Upper lobe of right lung (tissue), 1 donor: ENCODE measurements at places on chromosomes 11 and 22. TPM values are rescaled to one million over a fixed set of nuclear protein-coding genes. Genes with fewer than 3 reads are reported as not detected.
A peak's percentile ranks its signal among the peaks of the same experiment; 100 is the strongest.

The ENTHD1 gene
- total RNA-seq = not detected

The HOATZ gene
- total RNA-seq = not detected

DNA sequence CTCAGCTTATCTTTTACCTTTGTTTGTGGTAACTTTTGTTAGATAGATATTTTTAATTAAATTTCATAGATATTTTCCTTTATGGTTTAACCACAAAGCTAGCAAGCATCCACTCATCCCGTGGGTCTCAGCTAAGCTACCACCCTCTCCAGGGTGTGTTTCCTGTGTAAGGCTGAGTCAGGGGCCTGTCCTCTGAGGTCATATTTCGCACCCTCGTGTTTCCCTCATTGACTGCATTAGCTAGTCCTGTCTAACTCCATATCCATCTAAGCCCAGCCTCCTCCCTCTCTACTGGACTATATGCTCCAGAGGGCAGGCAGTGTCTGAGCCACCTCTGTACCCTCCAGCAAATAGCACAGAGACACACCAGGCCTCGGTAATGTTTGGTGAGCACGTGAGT lies 16.7 kb downstream of the XRRA1 start:
- H3K4me3 ChIP-seq = no peak overlapping the region
- no peaks in the 10 kb centered on the region for H3K27me3 ChIP-seq
- no peaks in the 10 kb centered on the region for H3K4me1 ChIP-seq
- no peak overlapping the region for H3K27ac ChIP-seq

- H3K27ac ChIP-seq = no peak overlapping the region
- peak; percentile 33 for DNase-seq
- H3K27me3 ChIP-seq = no peaks in the 10 kb centered on the region
- H3K36me3 ChIP-seq = no peaks in the 10 kb centered on the region
Observed at GRCh38 chr11:118115048-118115447, 28.3 kb upstream of the SMIM35 start.

DNA sequence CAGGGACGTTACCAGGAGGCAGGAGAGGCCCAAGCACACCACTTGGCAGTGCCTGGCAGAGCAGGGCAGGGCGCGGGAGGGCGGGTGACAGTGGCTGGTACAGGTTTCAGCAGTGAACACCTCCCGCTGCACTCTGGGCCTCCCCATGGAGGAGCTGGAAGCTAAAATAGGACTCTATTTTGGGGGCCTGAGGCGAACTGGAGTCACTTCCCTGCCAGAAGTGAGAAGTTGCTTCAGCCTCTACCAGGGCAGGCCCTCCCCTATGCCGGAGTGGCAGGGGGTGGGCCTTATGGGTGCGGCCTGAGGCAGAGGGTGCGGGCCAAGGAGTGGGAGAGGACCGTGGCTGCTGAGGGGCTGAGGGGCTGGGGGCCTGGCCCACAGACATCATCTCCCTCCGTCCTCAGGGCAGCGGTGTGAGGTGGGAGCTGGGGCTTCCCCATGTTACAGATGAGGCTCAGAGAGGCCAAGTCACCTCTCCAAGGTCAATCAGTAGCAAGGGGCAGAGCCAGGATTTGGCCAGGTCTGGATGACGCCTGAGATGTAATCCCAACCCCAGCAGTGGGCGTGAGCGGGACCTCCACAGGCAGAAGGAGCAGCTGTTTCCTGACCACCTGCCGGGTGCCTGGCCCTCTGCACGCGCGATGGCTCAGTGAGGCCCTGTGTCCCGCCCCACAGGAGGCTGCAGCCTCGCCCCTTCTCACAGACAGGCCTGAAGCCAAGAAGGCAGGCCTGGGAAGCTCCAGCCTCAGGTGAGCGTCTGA lies 39.3 kb downstream of the KCNJ4 start:
- H3K4me1 ChIP-seq = peaks cover 6% of the 10 kb centered on the region
- peak; percentile 53 for DNase-seq
- no peaks in the 10 kb centered on the region for H3K27me3 ChIP-seq
- H3K27ac ChIP-seq = no peak overlapping the region
- no peaks in the 10 kb centered on the region for H3K36me3 ChIP-seq

DNA sequence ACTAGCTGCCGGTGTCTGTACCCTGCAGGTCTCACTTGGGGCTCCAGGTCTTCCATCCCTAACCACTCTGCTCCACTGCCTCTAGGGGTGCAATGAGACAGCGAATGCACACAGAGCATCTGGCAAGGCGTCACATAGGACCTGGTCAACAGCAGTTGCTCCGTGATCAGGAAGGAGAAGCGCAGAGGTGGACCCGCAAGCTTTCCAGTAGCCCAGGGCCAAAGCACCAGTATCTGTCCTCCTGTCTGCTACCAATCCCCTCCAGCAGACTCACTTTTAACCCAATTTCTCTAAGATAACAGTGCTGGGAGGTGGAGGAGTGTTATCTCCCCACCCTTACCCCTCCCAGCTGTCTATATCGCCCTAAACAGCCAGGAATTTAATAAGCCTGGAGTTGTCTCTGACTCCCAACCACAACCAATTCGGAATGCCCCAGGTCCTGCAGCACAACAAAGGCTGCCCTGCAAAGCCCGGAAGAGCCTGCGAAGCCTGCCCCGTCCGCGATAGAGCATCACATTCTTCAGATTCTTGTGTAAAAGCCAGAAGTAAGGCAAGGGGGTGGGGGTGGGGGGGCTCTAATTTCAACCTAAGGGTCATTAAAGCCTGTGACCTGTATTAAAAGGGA lies 19.3 kb downstream of the MYH9 start:
- no peak for DNase-seq
- H3K36me3 ChIP-seq = peaks cover 7% of the 10 kb centered on the region
- no peaks in the 10 kb centered on the region for H3K27me3 ChIP-seq
- H3K27ac ChIP-seq = peak overlapping the region; percentile 85
- no peak overlapping the region for H3K4me3 ChIP-seq

GRCh38 chr11:69831985-69832384 lies 12.8 kb upstream of the FGF3 start:
- no peaks in the 10 kb centered on the region for H3K36me3 ChIP-seq
- no peak overlapping the region for H3K4me3 ChIP-seq
- no peak for DNase-seq
- no peak overlapping the region for H3K27ac ChIP-seq
- no peaks in the 10 kb centered on the region for H3K4me1 ChIP-seq
